ENCODE measurements at places on chromosomes 7 and 10.

DNA sequence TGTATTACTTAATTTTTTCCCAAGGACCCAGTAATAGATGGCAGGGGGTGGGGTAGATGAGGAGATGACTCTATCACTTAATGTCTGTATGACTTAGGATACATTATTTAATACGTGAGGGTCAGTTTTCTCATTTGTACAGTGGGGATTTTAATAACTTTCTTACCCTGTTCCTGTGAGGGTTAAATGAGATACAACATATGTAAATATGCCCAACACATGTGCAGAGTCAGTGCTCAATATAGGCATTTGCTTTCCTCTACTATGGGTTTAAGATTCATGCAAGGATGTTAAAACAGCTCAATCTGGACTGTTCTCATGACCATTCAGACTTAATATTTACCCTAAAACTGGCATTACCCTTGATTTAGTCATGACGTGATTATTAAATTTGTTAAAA lies 31.2 kb downstream of the ST7 start:
- DNase-seq = no peak

- no peak for DNase-seq
Measured at GRCh38 chr7:101535351-101535751, 93.7 kb downstream of the MYL10 start.

- no peak for DNase-seq
Measured at GRCh38 chr10:112723876-112724275, 226.2 kb upstream of the TCF7L2 start.

GRCh38 chr10:101934686-101935305 lies 91.2 kb upstream of the KCNIP2 start:
- no peak for DNase-seq

- no peak for DNase-seq
Measured at GRCh38 chr10:3074145-3074665, 6.9 kb downstream of the PFKP start.

DNA sequence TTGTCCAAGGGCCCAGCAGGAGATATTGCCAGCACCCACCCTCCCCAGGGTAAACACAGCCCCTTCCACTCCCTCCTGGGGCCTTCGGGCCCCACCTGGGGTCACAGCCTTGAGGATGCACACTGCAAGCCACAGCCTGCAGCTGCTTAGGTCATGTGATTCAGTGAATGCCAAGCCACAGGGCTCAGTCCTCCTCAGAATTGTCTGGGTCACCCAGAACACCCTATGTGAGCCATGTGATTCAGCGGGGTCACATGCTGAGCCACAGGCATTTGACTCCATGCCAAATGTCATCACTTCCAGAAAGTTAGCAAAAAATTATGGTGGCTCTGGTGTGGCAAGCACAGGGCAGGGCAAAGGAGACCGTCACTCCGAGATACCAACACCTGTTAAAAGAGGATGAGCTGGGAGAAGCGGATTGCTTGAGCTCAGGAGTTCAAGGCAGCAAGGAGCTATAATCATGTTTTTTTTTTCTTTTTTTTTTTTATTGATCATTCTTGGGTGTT lies 17.2 kb upstream of the PSAP start:
- peak; percentile 89 for DNase-seq

DNA sequence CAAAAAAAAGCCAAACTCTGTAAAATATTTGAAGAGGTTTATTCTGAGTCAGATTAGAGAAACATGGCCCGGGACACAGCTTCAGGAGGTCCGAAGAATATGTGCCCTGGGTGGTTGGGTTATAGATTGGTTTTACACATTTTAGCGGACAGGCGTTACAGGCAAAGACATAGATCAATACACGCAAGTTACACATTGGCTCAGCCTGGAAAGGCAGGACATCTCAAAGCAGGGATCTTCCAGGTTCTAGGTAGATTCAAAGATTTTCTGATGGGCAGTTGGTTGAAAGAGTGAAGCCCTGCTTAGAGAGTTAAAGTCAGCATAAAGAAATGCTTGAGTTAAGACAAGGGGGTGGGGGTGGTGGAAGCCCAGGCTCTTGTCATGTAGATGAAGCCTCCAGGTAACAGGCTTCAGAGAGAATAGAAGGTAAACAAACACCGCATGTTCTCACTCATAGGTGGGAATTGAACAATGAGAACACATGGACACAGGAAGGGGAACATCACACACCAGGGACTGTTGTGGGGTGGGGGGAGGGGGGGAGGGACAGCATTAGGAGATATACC lies 464.3 kb upstream of the ADARB2 start:
- DNase-seq = no peak

GRCh38 chr7:25574828-25575227 lies 346.5 kb upstream of the NPVF start:
- no peak for DNase-seq

DNA sequence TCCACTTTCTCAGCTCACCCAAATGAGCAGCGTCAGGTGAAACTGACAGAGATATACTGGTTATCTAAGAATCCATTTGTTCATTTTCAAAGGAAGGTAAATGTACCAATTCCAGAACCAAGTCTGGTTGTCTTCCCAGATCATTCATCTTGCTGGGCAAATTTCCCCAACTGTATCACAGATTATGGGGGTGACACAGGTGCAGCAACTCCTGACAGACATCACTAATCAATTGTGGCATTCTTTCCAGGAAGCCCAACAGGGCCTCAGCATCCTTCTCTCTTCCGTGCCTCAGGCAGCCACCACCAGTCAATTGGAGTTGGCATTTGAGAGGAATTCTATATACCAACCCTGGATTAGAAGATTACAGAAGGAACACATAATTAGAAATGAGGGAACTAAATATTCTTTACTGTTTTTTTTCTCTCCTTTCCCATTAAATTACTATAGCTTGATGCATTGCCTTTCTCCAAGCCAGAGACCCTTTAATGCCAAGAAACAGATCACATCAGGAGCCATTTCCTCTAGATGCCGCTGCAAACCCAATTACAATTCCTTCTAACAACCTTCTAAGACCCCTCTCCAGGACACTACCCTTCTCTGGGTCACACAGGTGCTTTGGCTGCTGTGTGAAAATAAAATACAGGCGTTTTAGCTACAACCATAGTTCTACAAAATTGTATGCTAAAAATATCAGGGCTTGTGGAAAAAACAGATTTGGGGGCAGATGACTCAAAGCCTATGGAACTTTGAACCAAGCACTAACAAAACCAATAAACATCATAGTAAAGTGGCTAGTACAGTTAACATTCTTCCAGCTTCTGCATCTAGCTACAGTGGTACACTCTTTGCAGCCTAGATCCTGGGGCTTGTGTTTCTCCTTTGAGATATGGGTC lies 291.6 kb downstream of the RNLS start:
- DNase-seq = no peak

GRCh38 chr7:131950758-131951157 lies 394.3 kb upstream of the PODXL start:
- DNase-seq = no peak

GRCh38 chr7:17709127-17709526 lies 231.2 kb downstream of the SNX13 start:
- no peak for DNase-seq

DNA sequence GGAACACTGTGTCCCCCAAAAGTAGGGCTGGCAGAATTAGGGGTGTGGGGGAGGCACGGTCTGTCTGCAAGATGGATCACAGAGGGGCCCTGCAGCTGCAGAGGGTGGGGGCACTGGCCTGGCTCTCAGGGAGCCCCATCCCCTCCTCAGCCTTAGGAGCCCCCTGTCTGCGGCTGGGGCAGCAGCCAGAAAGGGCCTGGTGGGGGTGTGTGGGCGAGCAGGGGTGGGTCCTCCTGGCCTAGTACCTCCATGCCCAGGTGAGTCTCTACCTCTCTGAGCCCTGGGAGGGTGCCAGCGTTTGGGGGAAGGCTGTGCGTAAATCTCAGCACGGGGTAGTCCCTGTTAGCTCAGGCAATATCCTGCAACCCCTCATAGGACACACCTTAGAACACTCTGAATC lies 280.5 kb upstream of the PPP2R2D start:
- no peak for DNase-seq

GRCh38 chr7:100570954-100571828 lies 2.5 kb downstream of the SAP25 start:
- DNase-seq = no peak

- peak; percentile 57 for DNase-seq
Measured at GRCh38 chr10:77236700-77237099, 400.9 kb downstream of the KCNMA1 start.

DNA sequence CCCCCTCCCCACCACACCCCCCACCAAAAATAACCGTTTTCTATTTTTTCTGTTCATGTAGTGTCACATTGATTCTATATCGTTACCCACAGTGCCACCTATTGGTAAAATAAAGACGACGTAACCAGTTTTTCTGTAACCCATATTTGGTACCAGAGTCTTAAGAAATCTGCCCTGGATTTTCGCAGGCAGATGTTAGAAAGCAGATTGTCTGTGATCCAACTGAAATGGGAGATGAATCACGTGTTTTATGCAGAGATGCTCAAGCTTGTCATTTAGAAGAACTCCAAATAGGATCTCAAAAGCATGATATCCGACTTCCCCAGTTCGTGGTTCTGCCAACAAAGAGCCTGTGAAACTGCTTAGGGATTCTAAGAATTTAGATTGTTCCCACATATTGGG lies 261.1 kb upstream of the CSTF2T start:
- peak; percentile 80 for DNase-seq

DNA sequence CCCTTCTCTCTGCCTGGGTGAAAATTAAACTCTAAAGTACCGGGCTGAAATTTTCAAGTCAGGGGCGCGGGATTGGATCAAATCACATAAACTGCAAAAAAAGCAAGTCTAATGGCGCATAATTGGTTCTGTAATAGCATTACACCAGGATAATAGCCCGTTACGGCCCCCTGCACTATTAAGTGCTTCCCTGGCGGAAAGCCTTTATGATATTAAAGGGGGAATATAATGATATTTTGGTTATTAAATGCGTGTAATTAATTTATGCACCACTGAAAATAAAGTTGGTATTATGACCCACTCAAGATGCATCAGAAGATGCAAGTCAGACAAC lies 744 bp upstream of the DRGX start:
- no peak for DNase-seq

GRCh38 chr7:151384776-151385625 lies 24.8 kb downstream of the WDR86 start:
- DNase-seq = no peak

DNA sequence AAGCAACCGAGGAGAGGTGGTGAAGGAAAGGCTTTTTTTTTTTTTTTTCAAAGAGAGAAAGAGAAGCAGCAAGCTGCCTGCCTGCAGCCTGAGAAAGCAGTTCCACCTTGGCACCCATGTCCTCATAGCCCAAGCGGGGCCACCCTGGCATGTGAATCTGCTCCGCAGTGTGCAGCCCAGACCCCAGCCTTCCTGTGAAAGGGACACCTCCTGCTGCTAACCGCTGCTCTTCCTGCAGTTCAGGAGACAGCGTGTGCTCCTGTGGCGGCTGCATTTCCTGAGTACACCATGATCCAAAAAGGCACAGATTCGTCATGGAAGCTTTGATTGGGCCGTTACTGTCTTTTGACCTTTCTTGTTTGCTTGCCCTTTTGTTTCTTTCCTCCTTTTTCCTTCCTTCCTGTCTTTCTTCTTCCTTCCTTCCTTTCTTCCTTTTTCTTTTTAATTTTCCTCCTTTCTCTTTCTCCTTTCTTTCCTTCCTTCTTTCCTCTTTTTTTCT lies 38.1 kb downstream of the IKZF1 start:
- DNase-seq = no peak

GRCh38 chr7:107269790-107270189 lies 101.0 kb downstream of the HBP1 start:
- DNase-seq = no peak

DNA sequence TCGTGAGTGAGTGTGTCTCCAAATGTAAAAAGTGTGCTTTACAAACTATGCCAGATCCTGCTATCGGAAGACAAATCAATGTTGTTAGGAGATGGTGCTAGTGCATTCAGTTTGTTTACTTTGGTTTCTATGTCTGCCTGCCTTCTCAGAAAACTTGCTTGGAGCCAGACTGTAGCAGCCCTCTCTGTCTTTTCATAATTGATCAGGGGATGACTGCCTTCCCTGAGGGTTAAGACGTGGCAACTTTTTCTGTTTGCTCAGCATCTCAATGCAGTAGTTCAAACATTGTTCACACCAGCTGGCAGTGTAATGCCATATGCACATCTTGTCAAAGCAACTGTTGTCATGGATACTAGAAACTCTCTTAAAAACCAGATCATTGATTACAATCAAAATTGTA lies 118.5 kb downstream of the FOXP2 start:
- DNase-seq = no peak

GRCh38 chr7:47288060-47288459 lies 293.9 kb downstream of the TNS3 start:
- no peak for DNase-seq

- no peak for DNase-seq
Measured at GRCh38 chr7:151470711-151471110, 30.8 kb upstream of the CRYGN start.

DNA sequence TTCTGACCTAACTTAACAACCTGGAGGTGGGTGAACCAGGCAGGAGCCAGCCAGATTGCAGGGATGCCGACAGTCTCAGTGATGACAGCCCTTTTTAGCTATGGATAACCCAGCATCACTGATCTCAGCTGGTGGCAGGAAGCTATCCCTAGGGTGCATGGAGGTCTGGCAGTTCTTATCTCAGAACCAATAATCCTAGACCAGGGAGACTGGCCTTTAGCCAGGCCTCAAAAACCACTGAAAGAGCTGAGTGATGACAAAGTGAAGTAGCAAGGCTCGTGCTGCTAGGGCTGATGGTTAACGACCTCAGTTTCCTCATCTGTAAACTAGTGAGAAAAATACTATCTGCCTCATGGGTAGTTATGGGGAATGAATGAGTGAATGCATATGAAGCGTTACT lies 112.5 kb downstream of the RALA start:
- DNase-seq = peak; percentile 17

GRCh38 chr10:14556285-14556956 lies 218.3 kb downstream of the FAM107B start:
- DNase-seq = no peak

DNA sequence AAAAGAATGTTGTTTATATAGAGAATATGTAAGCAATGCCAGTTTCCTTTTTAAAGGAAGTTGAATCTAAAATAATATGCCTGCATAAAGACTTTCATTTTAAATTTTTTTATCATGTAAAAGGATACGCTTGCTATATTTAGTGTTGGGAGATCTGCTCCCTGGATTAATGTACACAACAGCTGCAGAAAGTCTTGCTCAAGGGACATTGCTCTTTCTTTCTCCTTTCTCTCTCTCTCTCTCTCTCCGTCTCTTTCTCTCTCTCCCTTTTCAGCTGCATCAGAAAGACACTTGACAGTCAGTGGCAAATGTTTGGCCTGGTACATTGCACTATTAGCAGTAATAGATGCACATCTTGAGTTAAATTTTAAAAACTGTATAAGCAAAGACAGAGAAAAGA lies 739 bp downstream of the MYPN start:
- DNase-seq = peak; percentile 46

DNA sequence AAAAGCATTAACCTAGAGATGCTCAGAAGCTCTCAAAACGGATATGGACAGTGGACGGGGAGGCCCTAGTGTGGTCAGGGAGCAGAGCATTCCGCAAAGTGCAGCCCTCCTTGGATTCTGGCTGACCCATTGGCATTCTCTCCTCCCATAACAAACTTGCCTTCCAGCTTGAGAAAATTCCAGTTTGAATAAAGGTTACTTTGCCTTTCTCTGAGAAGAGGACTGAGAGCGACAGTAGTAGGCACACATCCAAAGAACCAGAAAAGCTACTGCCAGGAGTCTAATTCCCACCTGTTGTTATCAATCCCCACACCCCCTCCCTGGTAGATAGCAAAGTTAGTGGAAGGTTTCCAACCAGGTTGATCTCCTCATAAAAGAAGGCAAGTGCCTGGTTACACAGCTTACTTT lies 84.7 kb upstream of the TRIL start:
- DNase-seq = no peak

- no peak for DNase-seq
Measured at GRCh38 chr10:34959786-34960185, 130.4 kb downstream of the CUL2 start.

GRCh38 chr10:8616166-8616565 lies 561.7 kb downstream of the GATA3 start:
- DNase-seq = no peak

Measured in cardiac fibroblast (primary cell).